ENCODE measurements at places on chromosomes 16 and 17.

DNA sequence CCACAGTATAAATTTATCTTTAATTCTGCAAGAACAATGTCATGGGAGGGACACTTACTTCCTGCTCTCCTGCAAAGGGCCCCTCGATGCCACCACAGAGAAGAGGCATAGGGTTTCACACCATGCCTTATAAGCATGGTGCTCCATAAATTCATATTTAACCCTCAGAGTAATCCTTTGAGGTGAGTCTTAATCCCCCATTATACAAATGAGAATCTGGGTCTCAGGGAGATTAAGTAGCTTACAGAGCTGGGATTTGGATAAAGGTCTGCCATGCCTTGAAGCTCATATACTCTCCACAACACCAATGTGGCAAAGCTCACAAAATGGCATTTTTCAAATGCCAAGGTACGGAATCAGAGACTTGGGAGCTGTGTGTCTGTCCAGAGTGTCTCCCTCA, 268.5 kb upstream of the CCL2 start:
- DNase-seq: no peak

DNA sequence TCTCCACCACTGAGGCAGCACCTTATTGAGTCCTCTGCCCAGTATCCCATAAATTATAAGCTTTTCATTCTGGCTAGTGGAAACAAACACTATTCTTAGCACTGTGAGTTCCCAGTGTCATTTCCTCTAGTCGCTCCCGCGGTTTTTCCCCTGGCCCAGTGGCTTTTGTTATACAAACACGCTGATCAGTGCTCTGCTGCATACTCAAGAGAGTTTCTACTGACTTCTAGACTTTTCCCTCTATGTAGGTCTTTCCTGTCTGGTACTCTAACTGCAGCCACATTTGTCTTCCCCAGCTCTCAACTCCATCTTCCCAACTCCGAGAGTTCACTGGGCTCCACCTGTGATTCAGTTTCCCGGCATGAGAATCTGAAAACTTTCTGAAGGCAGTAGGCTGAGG, 556.6 kb upstream of the SALL1 start:
- no peak for DNase-seq

DNA sequence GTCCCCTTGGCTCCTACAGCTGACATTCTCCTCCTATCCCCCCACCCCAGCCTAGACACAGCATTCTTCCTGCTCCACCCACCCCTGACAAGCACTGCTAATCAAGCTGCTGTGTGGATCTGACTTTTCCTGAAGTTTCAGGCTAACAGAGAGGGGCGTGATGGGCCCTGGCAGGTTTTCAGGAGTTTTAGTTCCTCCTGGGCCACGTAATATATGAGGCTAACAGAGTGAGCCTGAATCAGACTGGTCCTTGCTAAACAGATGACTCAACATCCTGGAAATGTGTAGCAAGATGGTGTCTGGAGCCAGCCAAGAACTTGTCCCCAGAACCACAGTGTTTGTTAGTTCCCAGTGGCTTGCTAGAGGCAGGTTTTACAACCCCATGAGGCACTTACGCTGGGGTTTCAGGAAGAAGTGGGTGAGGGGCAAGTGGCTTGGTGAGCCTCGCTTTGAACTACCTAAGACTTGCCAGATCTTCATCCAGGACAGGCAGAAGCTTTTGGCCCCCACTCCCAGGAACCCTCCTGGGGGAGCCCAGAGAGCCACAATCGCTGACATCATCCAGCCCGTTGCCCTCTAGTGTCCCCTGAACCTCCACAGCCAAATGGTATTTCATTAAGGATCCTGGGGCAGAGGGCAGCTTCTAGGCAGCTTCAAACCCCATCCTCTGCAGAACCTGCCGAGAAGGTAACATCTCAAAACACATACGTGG, 15.9 kb downstream of the TMEM92 start:
- DNase-seq: peak; percentile 99

DNA sequence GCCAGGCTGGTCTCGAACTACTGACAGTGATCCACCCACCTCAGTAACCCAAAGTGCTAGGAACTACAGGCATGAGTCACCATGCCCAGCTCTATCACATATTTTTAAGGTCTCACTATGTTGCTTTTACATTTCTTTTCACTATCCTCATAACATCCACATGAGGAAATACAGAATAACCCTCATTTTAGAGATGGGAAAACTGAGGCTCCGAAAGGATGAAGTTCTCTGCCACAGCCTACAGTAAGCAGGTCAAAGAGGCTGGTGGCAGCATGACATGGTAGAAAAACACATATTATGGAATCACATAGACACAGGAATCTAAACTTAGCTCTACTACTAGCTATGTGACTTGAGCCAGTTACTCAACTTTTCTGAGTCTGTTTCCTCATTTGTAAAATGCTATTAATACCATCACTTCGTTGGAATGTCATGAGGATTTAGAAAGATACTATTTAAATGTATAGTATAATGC, 32.2 kb downstream of the APPBP2 start:
- DNase-seq: peak; percentile 51

Data from fibroblast of skin of right biceps (primary cell).